ENCODE measurements at places on chromosomes 12 and 14.

DNA sequence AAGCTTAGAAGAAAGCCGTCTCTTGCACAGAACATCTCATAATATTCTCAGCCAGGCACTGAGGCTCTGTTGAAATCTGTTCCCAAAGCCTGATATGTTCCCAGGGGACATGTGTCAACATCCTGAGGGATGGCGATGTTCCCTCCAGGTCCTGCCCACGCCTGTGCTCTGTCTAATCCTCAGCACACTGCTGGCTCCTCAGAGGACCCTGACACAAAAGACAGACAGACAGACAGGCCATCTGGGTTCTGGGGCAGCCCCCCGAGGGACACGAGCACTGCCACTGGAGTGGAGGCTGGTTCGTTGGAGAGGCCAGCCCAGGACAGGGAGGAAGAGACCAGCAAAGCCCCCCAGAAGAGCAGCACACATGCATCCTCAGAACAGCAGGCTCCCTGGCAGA, 27.8 kb downstream of the CHGA start:
- no peak overlapping the region for H3K4me3 ChIP-seq
- no peak for DNase-seq
- H3K4me1 ChIP-seq, result peaks cover 6% of the 10 kb centered on the region
- H3K36me3 ChIP-seq, result no peaks in the 10 kb centered on the region

GRCh38 chr12:113083863-113084435, 27.4 kb downstream of the DTX1 start:
- H3K4me3 ChIP-seq, result no peak overlapping the region
- DNase-seq, result no peak
- peaks cover 50% of the 10 kb centered on the region for H3K4me1 ChIP-seq
- H3K36me3 ChIP-seq, result no peaks in the 10 kb centered on the region
- H3K27me3 ChIP-seq, result no peaks in the 10 kb centered on the region

DNA sequence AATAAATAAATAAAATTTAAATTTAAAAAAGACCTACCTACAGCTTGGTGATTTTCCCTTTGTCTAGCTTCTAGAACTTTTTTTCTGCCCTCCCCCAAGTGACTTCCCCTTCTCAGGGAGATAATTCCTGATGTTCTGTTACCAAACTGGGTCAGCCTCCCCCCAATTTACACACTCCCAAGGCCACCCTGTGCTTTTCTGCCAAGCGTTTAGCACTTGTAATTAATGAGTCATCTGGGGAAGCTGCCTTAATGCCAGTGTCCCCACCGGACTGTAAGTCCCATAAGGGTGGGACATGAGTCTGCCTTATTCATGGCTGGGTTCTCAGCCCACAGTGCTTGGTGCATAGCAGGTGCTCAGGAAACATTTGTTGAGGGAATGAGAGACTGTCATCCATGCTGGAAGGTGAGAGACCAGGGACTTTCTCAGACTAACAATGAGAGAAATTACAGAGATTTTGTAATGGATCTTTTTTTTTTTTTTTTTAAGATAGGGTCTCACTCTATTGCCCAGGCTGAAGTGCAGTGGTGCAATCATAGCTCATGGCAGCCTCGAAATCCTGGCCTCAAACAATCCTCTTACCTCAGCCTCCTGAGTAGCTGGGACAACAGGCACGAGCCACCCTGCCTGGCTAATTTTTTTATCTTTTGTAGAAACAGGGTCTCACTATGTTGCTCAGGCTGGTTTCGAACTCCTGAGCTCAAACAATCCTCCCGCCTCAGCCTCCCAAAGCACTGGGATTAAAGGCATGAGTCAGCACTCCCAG, 106.8 kb downstream of the PHETA1 start:
- no peaks in the 10 kb centered on the region for H3K27me3 ChIP-seq
- peaks cover 3% of the 10 kb centered on the region for H3K4me1 ChIP-seq
- no peak for DNase-seq
- no peaks in the 10 kb centered on the region for H3K36me3 ChIP-seq
- no peak overlapping the region for H3K4me3 ChIP-seq

DNA sequence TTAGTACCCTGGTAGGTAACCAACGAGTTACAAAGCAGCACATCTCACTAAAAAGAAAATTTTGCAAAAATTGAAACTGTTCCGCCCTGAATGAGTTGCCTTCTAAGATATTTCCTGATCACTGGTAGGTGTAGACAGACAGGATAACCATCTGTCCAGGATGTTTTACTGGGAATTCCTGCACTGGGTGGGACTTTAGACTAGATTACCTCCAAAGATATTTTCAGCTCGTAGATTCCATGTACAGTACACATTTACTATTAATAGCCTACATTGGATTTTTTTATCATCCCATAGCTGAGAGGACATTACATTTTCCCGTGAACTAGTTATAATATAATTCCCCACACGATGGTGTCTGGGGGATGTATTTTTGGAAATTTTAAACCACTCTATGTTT, 139.6 kb downstream of the DYRK2 start:
- H3K27ac ChIP-seq, result no peak overlapping the region
- peaks cover 9% of the 10 kb centered on the region for H3K27me3 ChIP-seq
- no peak for DNase-seq
- no peaks in the 10 kb centered on the region for H3K4me1 ChIP-seq
- no peak overlapping the region for H3K4me3 ChIP-seq
- H3K36me3 ChIP-seq, result no peaks in the 10 kb centered on the region

DNA sequence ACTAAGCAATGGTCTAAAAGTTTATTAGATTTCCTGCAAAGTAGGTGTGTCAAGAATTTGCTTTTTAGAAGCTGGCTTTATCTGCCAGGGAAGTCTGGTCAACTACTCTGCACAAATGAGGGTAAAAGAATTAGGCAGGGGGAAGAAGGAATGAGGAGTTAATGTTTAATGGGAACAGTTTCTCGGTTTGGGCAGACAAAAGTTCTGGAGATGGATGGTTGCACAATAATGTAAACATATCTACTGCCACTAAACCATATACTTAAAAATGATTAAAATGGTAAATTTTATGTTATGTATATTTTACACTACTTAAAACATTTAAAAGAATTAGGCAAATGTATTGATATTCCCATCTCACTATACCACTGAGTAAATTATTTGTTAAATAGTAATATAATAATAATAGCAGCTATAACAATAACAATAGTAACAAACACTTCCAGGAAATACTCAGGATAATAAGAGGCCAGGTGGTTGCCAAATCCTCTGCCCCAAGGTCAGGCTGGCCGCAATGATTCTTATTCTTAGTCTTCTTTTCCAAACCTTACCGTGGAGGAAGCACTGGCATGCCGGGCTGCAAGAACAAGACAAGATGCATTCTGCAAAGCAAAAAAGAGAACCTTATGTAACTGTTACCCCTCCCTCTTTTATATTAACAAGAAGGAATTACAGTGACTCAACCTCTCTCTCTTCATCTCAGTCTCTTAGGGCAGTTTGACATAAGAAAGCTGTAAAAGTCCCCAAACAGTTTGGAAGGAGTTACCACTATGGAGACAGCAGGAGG, 13.9 kb downstream of the CS start:
- no peaks in the 10 kb centered on the region for H3K27me3 ChIP-seq
- DNase-seq, result no peak
- peaks cover 7% of the 10 kb centered on the region for H3K4me1 ChIP-seq
- no peak overlapping the region for H3K27ac ChIP-seq

GRCh38 chr14:73457924-73458182, 493 bp downstream of the NUMB start:
- H3K27ac ChIP-seq, result peak overlapping the region; percentile 97
- H3K4me3 ChIP-seq, result peak overlapping the region; percentile 96
- H3K36me3 ChIP-seq, result peaks cover 7% of the 10 kb centered on the region
